ENCODE measurements at places on chromosomes 2 and 18.

- DNase-seq = no peak
These were observed 10.1 kb upstream of the CDC42EP3 start for GRCh38 chr2:37681587-37681986.

GRCh38 chr2:36374585-36374984 lies 19.0 kb downstream of the CRIM1 start:
- no peak for DNase-seq

DNA sequence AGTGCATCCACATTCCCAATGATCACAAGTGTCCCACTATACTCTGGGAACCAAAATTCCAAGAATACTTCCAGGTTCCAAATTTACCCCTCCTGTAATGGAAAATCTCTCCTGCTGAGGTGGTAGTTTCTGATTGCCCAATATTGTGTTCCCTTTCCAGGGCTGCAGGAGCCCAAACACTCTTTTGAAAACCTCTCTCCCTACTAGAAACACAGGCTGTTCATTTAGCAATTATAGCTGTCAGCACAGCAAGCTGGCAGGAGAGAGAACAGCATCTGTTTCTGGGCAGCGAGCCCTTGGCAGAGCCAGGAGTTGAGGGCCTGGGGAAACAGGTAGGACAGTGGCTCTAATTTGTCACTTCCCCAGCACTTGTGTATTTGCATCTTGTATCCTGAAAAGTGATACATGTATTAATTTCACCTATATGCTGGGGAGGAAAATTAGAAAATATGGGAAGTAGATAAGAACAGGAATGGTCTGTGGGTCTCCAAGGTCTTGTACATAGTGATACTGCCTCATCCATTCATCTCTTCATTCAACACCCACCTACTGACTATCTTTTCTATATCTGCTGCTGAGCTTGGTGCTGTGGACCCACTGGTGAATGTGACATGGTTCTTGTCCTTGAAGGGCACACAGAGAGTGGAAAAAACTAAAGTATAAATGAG lies 16.9 kb upstream of the PAIP2B start:
- no peak for DNase-seq

DNA sequence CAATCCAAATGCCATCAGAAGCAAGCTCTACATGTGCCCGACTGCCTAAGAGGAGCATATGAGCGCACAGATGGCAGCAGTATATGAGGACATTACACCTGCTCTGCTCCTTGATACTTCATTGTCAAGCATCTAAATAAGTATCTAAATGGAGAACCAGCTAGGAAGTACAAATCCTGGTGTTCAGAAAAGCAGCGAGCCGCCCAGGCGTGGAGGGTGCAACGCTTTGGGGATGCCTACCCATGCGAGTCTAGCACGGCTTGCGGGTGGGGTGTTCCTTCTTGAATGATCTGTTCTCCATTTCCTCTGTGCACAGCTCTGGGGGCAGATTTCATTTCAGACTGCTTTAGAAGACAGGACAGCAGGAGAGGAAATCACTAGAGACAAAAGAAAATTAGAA lies 63.0 kb upstream of the BCL2L11 start:
- no peak for DNase-seq

DNA sequence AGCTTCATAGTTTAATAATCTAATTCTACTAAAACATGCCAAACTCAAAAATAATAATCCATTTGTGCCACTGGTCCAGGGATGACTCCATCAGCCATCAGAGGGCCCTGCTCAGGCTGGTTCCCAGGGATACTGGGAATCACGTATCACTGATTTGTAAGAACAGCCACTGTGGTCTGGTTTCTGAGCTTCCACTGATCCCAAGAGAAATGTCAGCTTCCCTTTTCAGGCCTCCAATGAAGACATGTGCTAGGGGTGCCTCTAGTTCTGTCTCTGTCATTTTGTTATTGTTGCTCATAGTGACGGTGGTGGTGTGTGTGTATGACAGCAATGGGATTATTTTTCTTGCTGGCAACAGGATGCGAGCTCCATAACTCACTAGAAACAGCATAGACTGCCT lies 83.2 kb downstream of the CELF4 start:
- no peak for DNase-seq

GRCh38 chr2:35978218-35978617 lies 377.4 kb upstream of the CRIM1 start:
- no peak for DNase-seq

GRCh38 chr2:150191349-150191748 lies 296.1 kb downstream of the RND3 start:
- peak; percentile 10 for DNase-seq

DNA sequence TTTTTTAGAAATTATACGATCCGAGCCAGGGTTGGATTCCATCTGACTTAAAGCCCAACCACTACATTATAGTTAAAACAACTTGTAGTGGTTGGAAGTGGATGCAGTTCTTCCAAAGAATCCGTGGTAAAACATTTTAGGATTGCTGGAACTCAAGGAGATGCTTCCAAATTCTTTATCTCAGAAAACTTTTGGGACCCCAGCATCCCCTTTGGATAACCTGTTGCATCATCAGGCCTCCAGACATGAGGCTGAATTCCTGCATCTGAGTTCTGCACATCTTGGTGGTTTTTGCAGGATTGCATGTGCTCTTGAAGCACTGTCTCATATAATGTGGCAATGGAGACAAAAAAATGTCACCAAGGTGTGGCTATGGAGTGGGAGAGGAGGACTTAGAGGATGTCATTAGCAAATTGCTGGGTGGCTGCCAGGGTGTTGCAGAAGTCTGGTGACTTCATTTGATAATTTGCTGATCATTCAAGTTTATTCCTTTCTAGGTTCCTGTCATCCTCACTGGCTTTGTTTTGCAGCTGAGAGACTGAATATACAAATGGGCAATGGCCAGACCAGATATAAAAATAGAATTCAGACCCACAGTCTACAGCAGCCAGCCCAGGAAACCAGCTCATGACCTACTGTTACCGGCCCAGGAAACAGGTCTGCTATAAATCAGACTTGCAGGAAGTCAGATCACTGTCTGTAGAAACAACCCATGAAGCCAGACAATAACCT lies 207.7 kb downstream of the BCL2 start:
- no peak for DNase-seq

DNA sequence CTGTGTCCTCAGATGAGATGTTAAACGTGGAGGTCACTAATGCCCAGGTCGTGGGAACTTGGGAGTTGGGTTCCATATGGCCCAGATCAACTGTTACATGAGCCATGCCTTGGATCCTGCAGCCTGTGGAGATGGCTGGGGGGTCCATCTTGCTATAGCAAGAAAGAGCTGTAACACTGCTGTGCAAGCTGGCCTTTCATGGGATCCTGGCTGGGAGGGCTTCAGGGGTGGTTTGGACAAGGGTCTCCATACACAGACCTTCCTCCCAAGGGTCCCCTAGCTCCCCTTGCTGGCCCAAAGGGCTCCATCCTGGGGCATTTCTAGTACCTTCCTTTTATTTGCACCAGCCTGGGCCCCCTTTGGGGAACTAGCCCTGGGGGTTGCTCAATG lies 337.7 kb downstream of the DYSF start:
- DNase-seq = no peak

- peak; percentile 75 for DNase-seq
These were observed 89.3 kb downstream of the PDE11A start for GRCh38 chr2:177983183-177983788.

DNA sequence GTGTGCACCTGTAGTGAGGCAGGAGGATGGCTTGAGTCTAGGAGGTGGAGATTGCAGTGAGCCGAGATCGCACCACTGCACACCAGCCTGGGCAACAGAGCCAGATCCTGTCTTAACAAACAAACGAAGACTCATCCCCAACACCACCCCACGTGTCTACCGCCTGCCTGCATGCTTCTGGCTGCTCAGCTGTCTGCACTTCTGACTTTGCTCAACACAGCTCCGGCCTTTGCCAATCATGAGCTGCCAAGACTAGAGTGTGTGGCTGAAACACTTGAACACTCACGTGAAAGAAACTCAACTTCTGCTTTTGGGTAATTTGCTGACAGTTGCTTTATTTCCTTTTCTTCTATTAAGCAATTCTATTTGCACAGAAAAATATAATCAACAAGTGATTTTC lies 32.1 kb upstream of the SP3 start:
- no peak for DNase-seq

- no peak for DNase-seq
These were observed 34.8 kb downstream of the TOGARAM2 start for GRCh38 chr2:29015701-29016470.

- DNase-seq = no peak
These were observed 90.5 kb downstream of the INHBB start for GRCh38 chr2:120436460-120436739.

GRCh38 chr2:60569680-60570111 lies 16.2 kb upstream of the BCL11A start:
- DNase-seq = no peak

- DNase-seq = no peak
These were observed 164.1 kb upstream of the CELF4 start for GRCh38 chr18:37729716-37730115.

DNA sequence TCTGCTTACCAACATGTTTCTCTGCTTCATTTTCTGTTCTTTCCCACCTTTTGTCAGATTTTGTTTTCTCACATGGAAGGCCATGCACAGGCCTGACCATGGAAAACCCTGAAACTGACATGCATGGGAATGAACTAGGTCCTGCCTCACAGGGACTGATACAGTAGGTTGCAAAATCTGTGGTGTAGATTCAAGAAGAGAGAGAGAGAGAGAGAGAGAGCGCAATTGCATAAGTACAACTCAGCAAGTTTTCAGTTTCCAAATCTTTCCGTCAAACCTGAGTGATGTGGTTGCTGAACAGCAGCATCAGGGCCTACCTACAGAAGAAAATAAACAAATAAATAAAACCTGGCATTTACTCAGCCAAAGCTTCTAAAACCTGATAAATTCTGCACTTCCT lies 87.5 kb upstream of the RNF152 start:
- DNase-seq = no peak

GRCh38 chr2:70673041-70673647 lies 94.9 kb downstream of the ADD2 start:
- DNase-seq = no peak

- no peak for DNase-seq
These were observed 97.9 kb downstream of the SCN3A start for GRCh38 chr2:165105926-165106325.

DNA sequence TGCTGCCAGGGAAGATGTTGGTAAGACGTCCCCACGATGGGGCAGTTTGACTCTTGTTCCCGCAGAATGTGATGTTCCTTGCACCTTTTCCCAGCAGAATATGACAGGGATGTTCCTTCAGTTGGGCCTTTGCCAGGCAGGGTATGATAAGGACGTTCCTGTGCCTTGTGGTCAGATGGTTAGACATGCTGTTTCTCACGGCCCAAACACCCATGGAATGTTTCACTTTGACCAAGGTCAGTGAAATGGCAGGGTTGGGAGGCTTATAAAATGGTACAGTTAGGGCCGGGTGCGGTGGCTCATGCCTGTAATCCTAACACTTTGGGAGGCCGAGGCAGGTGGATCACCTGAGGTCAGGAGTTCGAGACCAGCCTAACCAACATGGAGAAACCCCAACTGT lies 40.3 kb upstream of the YPEL5 start:
- no peak for DNase-seq

GRCh38 chr18:9066358-9066757 lies 36.1 kb upstream of the NDUFV2 start:
- DNase-seq = no peak

DNA sequence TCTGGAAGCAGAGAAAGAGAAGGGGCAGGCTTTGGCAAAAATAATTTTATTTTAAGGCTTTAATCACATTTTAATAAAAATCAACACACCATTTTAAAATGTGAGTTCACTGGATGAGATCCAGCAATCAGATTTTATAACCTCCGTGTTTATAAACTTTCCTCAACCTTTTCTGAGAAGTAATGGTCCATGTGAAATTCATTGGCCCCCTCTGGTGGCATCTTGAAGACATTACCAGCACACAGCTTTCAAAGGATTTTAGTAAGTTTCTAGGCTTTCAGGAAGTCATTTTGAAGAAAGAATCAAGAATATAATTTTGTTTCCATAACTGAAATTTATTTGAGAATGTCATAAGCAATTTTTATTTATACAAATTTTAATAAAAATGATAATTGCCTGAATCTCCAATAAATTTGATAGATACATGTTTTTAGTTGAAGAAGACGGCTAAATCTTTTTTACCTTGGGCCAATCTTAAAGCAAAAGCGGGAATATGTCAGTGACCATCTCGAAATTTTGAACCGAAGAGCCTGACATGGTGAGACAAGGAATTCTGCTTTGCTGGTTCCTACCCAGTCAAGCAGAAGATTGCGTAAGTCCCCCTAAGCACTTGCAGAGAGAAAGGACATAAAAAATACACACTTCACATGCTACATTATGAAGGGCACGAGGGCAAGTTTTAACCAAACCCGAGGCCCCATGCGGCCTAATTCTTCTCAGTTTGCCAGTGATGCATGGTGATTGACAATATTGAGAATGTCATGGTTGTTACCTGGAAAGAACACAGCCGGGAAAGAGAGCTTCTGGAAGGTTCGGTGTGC lies 128.4 kb upstream of the CBLN2 start:
- DNase-seq = peak; percentile 61

GRCh38 chr18:57846258-57846657 lies 43.1 kb upstream of the ATP8B1 start:
- DNase-seq = peak; percentile 62

- DNase-seq = no peak
These were observed 311.1 kb downstream of the NRXN1 start for GRCh38 chr2:50720697-50721315.

GRCh38 chr2:9244985-9245544 lies 38.5 kb downstream of the ASAP2 start:
- no peak for DNase-seq

All from SK-MEL-5 (cell line).